ENCODE measurements at places on chromosomes 13 and 19.

DNA sequence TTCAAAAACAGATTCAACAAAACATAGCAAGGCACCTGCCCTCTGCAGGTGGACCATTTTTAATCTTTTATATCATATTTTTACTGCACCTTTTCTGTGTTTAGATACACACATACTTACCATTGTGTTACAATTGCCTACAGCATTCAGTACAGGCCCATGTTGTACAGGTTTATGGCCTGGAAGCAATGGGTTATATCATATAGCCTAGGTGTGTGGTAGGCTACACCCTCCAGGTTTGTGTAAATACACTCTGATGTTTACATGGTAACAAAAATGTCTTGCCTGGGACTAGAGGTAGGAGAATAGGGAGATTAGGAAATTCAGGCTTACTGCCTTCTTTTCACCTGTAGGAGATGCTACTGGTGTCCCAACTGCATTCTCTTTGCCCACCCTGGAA lies 8.2 kb upstream of the UBAC2 start:
- DNase-seq: no peak

- no peak for DNase-seq
These were observed 36.9 kb downstream of the RGCC start for GRCh38 chr13:41494202-41494601.

GRCh38 chr13:112583592-112584277 lies 4.2 kb downstream of the TUBGCP3 start:
- no peak for DNase-seq

- DNase-seq: peak; percentile 49
These were observed 6.2 kb upstream of the PRKCG start for GRCh38 chr19:53875602-53876325.

GRCh38 chr19:37334179-37335071 lies 36.5 kb upstream of the ZNF527 start:
- peak; percentile 96 for DNase-seq

DNA sequence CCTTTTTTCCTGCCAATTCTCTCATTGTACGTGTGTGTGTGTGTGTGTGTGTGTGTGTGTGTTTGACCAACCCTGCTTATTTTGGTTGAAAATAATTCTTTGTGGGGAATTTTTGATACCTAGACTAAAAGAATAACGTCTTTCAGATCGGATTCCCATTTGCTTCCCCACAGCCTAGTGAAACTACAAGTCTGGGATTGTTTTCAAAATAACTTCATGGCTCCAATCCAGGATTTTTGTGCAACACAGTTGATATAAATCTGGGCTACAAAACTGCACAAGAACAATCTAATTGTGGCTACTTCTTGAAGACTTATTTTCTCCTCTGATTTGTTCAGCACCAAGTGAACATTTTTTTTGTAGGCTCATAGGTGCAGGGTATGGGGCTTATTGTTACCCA lies 332.8 kb upstream of the MIR17HG start:
- DNase-seq: no peak

DNA sequence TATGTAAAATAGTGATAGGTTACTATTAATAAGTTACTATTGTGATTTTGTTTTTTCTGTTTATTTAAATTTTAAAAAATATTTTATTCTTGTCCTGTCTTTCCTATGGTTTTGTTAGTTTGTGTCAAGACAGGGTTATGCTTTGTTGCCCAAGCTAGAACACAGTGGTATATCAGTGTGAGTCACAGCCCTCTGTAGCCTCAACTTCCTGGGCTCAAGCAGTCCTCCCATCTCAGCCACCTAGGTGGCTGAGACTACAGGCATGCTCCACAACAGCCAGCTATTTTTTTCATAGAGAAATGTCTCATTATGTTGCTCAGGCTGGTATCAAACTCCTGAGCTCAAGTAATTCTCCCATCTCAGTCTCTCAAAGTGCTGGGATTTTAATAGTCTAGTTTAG lies 99.5 kb downstream of the ZNF675 start:
- DNase-seq: no peak

DNA sequence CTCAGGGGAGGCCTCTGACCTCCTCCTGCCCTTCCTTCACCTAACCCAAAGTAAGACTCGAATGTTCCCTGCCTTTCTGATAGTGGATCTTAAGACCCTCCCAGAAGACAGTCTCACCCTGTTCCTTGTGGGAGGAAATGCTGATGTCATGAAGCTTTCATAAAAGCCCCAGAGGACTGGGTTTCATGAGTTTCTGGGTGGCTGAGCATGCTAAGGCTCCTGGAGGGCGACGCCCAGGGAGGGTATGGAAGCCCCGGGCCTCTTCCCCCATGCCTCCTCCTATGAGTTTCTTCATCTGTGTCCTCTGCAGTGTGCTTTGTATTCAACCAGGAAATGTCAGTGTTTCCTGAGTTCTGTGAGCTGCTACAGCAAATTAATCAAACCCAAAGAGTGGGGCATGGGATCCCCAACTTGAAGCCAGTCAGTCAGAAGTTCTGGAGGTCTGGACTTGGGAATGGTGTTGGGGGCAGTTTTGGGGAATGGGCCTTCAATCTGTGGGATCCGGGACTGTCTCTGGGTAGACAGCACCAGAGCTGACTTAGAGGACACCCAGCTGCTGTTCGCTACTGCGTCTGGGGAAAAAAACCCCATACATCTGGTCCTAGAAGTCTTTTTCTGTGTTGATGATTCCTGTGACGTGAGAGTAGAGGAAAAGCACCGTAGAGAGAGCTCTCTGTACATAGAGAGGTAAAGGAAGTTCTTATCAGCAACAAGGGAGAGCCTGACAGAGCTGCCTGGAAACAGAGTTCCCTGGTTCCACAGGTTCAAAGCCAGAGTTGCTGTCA lies 2.0 kb upstream of the LILRB2 start:
- DNase-seq: peak; percentile 50

DNA sequence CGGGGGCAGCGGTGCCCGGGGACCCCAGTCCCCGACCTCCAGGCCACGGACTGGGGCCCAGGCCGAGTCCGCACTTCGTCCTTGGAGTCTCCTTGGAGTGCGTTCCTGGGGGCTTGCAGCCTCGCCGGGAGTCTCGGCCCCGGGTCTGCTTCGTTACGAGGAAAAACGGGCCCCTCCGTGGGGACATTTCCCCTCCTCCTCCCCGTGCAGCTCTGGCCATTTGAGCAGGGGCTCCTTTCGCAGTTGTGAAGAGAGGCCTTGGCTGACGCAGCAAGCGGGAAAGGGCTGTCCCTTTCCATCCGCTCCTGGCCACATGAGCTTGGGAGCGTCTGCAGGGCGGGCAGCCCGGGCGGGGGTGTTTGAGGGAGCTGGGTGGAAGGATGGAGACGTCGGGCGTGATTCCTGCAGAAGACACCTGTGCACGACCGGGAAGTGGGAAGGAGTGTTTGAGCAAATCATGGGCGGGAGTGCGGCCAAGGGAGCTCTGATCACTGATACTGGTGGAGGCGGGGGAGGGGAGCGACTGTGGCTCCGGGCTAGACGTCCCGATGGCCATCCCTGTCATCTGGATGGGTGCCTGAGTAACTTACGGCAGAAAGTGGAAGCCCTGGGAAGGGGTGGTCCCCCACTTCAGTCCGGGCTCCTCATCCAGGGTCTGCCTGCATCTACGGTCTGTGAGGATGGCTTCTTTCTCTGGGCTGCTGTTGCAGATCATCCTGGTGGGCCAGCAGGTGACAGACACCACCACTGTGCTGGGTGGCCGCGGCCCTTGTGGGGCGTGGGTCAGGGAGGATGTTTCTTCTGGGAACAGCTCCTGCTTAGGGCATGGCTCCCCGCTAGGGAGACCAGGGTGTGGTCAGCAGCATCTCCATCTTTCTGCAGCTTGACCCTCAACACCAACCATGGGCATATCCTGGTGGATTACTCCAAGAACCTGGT lies 736 bp downstream of the GPI start:
- peak; percentile 92 for DNase-seq

DNA sequence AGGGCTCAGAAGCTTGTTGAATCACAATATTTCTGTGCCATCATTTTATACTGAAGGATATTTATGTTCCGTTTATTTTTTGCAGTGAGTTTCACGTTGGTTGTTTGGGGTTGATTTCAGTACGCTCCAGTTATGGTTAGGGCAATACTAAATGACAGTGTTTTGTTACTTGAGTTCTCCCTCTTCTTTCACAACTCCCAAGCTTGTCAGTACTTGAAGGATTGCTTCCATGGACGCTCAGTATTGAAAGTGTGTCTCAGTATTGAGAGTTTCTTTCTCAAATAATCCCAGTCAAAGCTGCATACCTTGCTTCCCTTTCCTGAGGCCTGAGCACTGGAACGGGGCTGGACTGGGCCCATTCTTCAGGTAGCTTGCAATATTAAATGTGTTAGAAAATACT lies 38.9 kb downstream of the LACC1 start:
- no peak for DNase-seq

DNA sequence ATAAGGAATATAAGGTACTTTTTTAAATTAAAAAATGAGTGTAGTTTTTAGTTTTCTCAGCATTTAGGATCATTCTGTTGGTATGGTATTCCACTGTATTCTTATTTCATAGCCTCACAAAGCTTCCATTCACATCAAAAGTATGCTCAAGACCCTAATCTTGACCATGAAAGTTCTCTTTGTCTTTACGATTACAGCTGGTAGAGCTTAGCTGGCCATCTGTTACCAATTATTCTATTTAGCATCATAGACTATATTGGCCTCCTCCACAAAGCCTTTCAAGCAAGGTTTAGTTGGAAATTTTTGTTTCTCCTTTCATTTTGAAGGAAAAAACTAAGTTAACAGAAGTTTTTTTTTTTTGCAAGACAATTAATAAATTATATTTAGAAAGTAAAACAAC lies 245.1 kb downstream of the KCTD12 start:
- DNase-seq: no peak

All from osteoblast (primary cell).